WERI-Rb-1 (cell line): ENCODE measurements at places on chromosomes 3 and 15.

GRCh38 chr3:18898911-18899310 lies 249.4 kb upstream of the KCNH8 start:
- DNase-seq = no peak

GRCh38 chr15:35958021-35958420 lies 412.1 kb upstream of the DPH6 start:
- peak; percentile 82 for DNase-seq

DNA sequence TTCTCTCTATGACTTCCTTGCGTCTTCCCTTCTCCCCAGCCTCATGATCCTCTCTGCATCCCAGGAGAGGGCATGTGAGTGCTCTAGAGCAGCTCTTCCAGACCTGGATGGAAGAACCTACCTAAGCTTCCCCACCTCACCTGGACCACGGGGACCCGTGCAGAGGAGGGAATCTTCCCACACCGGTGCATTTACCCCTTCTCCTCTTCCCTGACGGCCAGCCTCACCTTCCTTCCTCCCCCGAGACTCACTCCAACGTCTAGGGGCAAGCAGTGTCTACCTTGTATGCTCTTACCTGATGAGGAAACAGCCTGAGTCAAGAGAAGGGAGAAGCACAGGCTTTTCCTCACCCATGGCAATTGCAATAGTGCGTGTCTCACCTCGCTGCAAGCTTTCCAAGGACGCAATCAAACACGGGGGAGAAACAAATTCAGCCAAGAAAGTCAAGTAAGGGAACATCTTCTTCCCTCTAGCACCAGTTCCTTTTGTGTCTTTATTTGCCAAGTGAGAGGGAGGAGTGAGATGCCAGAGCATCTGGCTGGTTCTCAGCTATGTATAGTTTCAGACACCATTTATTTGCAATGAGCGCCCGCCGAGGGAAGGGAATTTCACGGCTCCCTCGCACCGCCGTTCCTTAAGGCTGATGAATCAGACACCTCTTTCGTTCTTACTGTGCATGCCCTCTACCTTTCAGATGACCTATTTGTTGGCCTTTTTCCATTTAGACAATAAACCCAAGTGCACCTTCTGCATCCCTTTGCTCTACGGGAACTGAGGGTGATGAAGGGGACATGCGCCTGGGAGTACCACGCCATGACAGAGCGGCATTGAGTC lies 1.8 kb upstream of the CCR9 start:
- DNase-seq = no peak

- DNase-seq = peak; percentile 11
These were observed 14.5 kb upstream of the CFAP20DC start for GRCh38 chr3:59064276-59064675.

GRCh38 chr3:18246336-18247060 lies 178.6 kb downstream of the SATB1 start:
- DNase-seq = no peak

DNA sequence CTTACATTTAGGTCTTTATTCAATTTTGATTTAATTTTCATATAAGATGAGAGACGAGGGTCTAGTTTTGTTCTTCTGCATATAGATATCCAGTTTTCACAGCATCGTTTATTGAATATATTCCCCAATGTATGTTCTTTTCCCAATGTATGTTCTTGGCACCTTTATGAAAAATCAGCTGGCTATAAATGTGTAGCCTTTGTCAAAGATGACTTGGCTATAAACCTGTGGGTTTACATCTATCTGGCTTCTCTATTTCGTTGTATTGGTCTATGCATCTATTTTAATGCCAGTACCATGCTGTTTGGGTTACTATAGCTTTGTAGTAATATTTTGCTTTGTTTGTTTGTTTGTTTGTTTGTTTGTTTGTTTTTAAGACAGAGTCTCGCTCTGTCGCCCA lies 11.7 kb upstream of the IREB2 start:
- DNase-seq = no peak

DNA sequence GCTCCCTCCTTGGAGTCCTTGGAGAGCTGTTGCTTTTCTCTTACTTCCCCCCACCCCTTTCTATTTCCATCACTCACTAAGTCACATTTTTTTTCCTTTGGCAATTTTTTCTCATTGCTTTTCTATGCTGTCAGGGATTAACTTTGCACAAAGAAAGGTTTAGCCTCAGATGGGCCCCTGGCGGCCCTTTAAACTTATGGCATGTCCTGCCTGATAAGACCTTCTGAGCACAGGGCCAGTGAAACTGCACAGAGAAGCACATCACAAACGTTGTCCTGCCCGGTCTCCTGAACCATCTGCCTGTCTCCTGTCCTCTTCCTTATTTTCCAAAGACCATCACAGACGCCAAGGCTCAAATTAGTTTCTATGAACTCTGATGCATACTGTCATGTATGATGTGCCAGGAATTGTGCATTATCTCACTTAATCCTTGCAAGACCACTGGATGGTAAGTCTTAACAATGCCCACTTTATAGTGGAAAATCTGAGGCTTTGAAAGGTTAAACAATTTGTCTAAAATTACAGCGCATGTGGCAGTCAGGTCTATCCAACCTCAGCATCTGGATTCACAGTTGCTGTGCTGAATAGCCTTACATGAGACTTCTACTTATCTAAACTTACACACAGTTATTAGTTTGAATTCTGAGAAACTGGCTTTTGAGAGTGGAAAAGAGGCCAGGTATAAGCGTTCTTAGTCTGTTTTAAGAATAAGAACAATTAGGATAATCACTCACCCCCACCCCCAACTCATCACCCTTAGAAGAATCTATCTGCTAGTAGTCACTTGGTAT lies 648.1 kb downstream of the NTRK3 start:
- peak; percentile 20 for DNase-seq

- DNase-seq = no peak
These were observed 271.8 kb upstream of the LYSMD4 start for GRCh38 chr15:100005013-100005412.

GRCh38 chr3:138476526-138476925 lies 42.1 kb downstream of the ESYT3 start:
- DNase-seq = no peak

- DNase-seq = peak; percentile 88
These were observed at the start of gene SOX14 for GRCh38 chr3:137764001-137764433. TSS of gene SOX14 (plus strand) at chr3:137764315. CDS start at chr3:137764785, 470 bp downstream.

DNA sequence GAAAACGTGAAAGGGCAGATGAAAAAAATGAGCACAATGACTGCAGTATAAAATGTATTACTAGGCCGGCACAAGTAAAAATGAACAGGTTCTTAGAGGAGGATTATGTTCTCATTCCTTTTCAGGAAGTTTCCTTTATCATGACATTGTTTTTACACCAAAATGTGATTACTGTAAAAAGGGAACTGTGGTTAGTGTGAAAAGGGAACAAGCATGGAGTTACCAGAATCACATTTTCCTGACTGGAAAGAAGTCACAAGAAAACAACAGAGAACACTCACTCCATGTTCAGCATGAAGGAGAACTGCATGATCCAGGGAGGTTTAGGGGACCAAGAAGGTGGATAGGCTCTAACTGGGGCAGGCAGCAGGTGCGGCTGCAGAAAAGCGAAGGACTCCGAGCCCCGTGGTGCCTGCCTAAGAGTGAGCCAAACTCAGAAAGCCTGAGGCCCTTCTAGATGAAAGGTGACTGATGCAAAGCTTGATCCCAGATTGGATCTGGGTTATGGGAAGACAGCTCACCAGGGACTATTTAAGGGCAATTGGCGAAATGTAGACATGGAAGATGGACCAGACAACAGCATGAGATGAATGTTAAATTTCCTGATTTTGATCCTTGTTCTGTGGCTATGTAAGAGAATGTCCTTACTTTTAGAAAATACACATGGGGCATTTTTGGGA lies 77.3 kb downstream of the CCR1 start:
- no peak for DNase-seq

GRCh38 chr3:45106874-45107273 lies 39.3 kb downstream of the CDCP1 start:
- DNase-seq = no peak

DNA sequence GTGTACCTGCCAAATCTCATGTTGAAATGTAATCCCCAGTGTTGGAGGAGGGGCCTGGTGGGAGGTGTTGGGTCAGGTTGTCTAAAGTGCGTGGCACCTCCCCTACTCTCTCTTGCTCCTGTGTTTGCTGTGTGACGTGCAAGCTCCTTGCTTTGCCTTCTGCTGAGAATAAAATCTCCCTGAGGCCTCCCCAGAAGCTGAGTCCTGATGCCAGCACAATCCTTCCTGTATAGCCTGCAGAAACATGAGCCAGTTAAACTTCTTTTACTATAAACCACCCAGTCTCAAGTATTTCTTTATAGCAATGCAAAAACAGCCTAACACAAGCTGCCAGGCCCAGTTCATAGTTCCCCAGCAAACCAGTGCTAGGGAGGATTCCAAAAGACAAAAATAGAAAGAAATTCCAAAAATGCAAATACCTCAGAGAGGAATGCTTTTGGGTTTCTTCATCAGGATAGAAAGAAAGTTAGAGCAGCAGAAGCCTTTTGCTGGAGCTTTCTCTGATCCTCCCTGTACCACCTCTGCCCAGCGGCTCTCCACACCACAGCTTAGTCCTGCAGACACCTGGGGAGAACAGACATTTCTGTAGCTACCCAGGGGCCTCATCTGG lies 25.9 kb upstream of the CDV3 start:
- DNase-seq = no peak

- DNase-seq = no peak
These were observed 50.6 kb upstream of the PLXNA1 start for GRCh38 chr3:126932188-126932931.

- DNase-seq = no peak
These were observed 36.7 kb upstream of the ZNF774 start for GRCh38 chr15:90315278-90315982.

DNA sequence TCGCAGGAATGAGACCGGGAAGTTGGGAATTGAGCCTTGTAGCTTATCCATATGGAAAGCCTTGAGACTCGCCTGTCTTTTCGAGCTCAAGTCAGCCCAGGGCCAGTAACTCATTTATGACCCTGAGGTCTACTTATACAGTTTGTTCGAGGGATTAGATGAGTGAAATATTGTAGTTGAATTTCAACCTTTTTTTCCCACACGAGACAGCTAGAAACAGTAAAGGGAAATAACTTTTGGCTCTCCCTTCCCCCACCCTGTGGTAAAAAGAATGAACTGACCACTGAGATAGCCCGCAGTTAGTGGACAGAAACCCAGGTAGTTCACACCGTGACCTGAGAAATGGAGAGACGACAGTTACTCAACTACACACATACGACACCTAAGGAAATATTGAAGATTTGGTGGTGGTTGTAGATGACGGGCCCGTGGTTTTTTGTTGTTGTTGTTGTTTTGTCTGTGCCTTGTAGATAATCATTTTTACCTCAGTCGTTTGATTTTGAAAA lies 841 bp downstream of the EIF3J start:
- DNase-seq = no peak

DNA sequence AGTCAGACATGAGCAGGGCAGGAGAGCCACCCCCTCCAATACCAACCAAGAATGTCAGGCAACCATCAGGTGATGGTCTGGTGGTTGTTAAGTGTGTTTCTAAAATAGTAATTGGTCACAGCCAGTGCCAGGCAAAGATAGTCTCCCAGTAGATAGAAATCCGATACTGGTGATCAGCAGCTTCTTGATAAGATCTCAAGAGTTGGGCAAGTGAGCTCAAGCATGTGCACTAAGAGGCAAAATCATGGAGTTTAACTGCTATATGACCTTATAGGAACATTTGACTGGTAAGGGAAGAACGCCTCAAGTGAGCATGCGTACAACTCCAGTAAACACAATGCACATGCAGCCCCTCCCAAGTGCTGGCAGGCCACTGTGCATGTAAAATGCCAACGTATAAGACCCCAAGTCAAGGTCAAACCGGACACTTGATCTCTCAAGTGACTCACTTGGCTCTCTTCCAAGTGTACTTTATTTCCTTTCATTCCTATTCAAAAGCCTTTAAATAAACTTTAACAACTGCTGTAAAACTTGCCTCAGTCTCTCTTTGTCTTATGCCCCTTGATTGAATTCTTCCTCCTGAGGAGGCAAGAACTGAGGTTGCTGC lies 36.0 kb upstream of the CBLB start:
- DNase-seq = no peak

DNA sequence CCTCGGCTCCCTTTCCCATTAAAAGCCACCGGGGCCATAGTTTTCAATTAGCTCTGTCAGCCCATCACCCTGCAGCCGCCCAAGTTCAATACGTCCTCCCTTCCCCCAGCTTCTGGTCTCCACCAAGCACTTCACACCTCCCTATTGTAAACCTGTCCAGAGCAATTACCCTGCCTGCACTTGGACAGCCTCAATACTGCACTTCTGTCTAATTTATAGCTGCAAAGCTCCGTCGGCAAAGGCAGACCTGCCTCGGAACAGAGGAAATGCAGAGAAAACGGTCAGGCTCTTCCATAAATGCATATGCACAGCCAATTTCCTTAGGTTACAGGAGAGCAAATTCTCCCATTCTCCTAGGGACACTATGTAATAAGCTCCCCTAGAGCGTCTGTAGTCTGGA lies 21.9 kb downstream of the LRIG1 start:
- no peak for DNase-seq

GRCh38 chr15:51641490-51642130 lies 19.0 kb upstream of the DMXL2 start:
- DNase-seq = no peak

- no peak for DNase-seq
These were observed at the start of gene MASP1 for GRCh38 chr3:187291512-187292132. TSS of gene MASP1 (minus strand) at chr3:187291737. CDS start at chr3:187291632, 105 bp downstream.

DNA sequence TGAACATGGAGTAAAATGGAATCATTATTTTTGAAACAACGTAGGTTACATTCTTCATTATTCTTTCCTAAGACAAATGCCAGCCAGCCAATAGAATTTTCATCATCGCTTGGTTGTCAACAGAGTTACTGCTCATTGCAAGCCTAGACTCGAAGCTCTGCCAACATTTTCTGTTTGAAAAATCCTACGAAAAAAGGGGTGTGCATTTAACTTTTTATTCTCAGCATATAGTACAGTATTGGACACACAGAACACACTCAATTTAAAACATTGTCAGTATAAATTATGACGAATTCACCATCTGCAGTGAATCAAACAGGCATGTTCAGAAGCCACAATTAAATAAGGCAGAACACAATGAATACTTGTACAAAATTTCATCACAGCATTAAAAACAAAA lies 232.1 kb downstream of the NR1D2 start:
- no peak for DNase-seq

GRCh38 chr15:58459045-58459444 lies 27.3 kb downstream of the LIPC start:
- no peak for DNase-seq

DNA sequence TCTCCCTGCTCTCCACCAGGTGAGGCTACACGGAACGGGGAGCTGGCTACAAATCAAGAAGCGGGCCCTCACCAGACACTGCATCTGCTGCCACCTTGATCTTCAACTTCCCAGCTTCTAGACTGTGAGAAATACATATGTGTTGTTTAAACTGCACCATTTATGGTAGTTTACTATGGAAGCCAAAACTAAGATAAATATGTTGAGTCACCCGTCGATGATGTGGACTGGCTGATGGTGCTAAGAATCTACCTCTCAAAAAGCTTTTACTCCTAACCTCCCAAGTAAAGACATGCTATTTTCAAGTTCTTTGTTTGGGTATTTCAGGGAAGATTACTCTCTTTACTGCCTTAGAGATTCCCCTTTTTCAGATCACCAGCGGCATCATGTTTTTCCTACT lies 110.9 kb downstream of the VGLL3 start:
- DNase-seq = no peak
